Fibroblast of lung (primary cell): ENCODE measurements at places on chromosomes 2 and 18. TPM values are rescaled to one million over a fixed set of nuclear protein-coding genes. Genes with fewer than 3 reads are reported as not detected.

VIT gene
- 0.17 and 0.77 TPM in 2 replicates for total RNA-seq

ELOA2 gene
- not detected in 2 replicates for total RNA-seq

PID1 gene
- total RNA-seq, result 8.2 and 29.6 TPM in 2 replicates

NT5C1B gene
- not detected in 2 replicates for total RNA-seq

LHCGR gene
- not detected in 2 replicates for total RNA-seq

GPAT2 gene
- 2.8 and 3.9 TPM in 2 replicates for total RNA-seq

RIT2 gene
- total RNA-seq, result not detected in 2 replicates

- DNase-seq, result no peak
Observed at GRCh38 chr2:130851624-130852382, 15.1 kb downstream of the ARHGEF4 start.

DNA sequence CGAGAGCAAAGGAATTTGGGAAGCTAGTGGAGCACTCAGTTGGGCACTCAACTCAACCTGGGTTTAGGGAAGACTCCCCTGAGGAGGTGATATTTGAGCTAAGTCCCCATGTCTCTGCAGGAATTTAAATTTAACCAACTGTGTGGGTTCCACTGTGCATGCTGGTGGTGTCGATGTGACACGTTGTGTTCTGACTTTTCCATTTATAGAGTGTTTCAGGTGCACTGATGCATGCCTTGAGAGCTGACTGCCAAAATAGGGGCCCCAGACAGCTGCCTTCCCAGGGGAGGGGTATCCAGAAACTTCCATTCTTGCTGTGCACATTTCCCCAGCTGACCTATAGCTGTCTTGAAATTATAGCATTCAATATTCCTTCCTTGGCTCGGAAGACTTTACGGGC lies 63.7 kb upstream of the BCL2L11 start:
- no peak for DNase-seq

DNA sequence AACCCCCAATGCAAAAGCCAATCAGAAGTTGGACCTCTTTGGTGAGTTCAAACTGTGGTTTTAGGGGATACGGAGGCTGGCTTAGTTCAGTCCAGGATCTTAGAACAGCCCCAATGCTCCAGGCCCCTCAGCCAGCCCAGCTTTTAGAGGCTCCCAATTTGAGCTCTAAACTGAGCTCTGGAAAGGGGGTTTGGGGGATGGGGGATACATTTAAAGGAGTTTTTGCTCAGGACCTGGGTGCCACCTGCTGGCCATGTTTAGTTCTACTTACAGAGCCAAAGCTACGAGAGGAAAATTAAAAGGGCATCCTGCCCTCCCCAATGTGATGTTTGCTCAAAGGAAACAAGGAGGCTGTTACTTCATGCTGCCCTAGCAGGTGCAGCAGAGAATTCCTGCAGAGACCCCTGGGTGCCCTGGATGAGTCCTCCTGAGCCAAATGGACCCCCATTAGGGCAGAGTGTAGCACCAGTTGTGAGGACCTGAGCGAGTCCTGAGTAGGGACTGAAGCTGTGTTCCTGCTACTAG lies 15.9 kb upstream of the TMEM214 start:
- peak; percentile 80 for DNase-seq

GRCh38 chr2:127423478-127423843 lies 5.2 kb downstream of the PROC start:
- no peak for DNase-seq

DNA sequence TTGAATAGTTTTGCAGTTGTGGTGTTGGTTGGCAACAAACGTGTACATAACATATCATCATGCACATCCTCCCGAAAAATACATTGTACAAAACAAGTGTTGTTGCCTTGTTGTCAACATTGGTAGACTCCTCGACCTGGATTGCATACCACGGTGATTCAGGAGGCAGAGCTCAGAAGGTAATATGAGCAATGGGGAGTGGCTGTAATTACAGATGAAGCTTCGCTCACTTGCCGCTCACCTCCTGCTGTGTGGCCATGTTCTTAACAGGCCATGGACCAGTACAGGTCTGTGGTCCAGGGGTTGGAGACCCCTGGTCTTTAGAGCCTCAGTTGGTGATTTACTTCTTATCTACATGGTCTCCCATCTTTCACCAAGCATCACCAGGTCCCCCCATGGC lies 1423.2 kb upstream of the NXPH2 start:
- DNase-seq, result no peak

GRCh38 chr2:205768815-205769494 lies 86.7 kb downstream of the NRP2 start:
- DNase-seq, result peak; percentile 64

- DNase-seq, result no peak
Observed at GRCh38 chr2:231928901-231929725, 2.9 kb upstream of the NPPC start.

DNA sequence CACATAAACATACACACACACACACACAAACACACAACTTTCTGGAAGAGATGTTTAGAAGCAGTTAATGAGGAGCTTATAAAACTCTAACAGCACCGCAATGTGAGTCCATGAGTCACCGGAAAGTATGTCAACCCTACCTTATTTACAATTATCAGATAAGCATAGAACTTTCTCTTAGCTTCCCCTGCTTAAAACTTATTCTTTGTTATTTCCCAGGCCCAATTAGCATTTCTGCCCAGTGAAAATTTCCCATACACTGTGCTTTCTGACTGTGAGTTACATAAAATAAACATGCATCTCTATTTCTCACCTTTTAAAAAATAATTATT lies 737.6 kb downstream of the LRP1B start:
- peak; percentile 80 for DNase-seq

DNA sequence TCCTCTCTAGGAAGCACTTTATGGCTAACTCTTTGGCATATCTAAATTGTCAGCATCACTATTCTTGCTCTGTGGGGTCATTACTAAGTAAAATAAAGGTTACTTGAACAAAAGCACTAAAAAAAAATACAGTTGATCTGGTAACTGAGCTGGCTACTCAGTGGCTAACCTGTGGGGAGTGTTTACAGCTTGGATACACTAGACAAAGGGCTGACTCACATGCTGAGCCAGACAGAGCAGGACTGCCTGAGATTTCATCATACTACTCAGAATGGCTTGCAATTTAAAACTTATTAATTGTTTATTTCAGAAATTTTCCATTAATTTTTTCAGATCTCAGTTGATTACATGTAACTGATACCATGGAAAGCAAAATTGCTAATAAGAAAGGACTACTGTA lies 1690.4 kb upstream of the SLC39A10 start:
- peak; percentile 57 for DNase-seq

- DNase-seq, result peak; percentile 68
Observed at GRCh38 chr2:128734521-128735295, 416.0 kb upstream of the HS6ST1 start.

- DNase-seq, result no peak
Observed at GRCh38 chr2:141660232-141660631, 470.6 kb downstream of the LRP1B start.
